ENCODE measurements at places on chromosomes 16 and 17.
A peak's percentile ranks its signal among the peaks of the same experiment; 100 is the strongest.

- no peak for DNase-seq
Measured at GRCh38 chr17:44232061-44232460, 12.6 kb upstream of the UBTF start.

DNA sequence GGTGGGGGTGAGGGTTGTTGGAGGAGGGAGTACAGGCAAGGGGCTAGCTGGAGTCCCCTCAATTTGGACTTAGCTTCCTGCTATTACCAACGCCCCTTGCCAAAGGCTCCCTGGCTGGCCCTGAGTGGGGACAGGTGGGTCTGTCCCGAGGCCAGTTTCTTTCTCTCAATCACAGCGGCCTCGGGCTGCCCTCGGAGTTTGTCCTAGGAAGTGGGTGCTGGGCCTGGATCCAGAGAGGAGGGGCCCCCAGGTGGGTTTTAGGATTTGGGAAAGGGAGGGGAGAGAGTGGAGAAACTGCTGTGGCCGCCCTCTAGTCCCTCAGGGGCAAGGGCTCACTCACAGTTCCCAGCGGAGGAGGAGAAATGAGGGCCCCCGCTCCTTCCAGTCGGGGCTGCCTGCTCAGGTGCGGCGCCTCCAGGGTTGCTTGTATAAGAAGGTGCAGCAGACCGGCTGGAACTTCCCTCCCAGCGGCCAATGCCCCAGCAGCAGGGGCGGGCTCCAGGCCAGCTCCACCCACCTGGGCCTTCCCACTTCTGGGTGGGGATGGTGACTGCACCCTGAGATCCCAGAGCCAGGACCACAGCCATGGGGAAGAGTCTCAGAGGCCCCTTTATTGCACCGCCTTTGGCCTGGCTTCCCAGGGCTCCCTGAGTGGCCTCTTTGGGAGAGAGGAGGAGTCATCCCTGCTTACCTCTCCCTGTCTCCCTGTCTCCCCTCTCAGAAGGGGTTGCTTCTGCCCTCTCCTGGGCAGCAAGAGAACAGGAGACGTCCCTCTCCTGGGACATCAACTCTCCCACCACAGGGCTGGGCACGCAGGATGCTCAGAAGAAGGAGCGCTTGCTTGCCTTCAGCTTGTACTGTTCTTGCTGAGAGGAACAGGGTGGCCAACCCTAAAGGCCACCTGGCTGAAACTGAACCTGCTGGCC lies 112.0 kb upstream of the SMURF2 start:
- DNase-seq, result peak; percentile 72

DNA sequence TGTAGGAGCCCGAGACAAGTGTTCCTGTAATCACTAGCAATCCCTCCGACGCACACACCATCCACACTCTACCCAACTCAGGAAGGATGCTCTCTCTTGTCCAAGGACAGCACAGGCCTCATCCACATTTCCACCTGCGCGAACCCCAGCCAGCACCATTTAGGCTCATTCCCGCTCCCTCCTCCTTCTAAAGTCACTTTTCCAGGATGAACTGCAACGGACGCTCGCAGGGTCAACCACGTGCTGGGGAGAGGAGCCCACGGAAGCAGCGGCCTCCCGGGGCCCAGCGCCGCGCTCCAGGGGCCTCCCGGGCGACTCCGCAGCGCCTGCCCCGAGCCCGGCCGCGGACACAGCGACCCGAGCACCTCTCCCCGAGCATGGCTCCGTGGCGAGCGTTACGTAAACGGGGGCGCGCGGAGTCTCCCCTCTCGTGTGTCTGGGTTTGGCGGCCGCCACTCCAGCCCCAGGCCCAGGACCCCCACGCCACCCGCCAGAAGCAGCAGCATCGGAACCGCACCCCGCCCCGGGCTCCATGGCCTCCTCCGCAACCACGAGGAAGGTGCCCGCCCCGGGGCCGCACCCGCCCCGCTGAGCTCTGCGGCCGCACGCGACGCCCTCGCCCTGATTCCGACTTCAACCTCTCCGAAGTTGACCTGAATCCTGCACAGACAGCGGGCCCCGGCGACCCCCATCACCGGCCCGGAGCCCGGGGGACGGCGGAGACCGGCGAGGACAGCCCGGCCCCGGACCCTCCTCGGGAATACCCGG lies 668 bp downstream of the USP36 start:
- DNase-seq, result peak; percentile 53

DNA sequence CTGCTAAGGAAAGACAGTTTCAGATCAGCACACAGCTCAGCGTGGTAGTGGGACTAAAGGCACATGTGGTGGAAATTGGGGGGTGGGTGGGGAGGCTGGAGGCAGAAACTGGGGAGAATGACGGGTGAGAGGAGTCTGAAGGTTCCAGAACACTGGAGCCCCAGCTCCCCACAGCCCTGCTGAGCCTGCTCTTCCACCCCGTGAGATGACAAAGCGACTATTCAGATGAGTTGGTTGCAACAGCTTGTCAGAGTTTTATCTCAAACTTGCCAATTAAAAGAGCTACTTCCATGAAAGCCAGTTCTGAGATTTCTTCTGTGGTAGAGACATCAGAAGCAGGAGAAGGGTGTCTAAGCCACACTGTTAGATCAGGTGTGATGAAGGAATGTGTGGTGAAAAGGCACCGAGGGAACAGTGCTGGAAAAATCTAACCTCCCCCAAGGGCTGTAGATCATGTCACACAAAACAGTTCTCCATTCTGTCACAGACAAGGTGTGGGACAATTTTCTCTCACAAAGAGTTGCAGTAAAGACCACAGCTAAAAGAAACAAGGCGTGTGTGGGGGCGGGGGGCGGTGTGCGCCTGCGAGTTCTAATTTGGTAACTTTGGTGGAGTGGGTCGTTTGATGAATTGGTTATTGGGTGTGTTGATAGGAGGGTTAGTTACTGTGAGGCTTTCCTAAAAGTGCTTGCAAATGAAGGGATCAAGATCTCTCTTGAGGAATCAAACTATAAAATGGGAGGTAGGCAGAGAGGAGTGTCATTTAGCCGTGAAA lies 39.0 kb downstream of the CCDC182 start:
- no peak for DNase-seq

- no peak for DNase-seq
Measured at GRCh38 chr16:52869243-52869642, 183.5 kb downstream of the CHD9NB start.

GRCh38 chr16:11689031-11689840 lies 21.0 kb downstream of the SNN start:
- DNase-seq, result no peak

- DNase-seq, result no peak
Measured at GRCh38 chr16:84318091-84318975, 23.7 kb downstream of the WFDC1 start.

DNA sequence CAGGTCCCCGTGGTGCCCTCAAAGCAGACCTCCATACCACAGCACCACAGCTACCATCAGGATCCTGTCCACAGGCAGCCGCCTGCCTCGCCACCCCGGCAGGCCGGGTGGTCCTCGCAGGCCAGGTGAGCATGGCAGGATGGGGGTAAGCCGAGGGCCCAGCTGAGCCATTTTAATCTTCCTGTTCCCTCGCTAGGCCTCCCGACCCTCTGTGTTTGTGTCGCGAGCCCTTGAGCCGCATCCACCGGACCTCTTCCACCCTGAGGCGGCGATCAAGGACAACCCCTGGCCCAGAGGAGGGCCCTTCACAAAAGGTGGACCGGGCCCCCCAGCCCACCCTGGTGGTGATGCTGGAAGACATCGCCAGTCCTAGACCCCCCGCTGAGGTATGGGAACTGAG lies 2.0 kb downstream of the PRR14 start:
- DNase-seq, result no peak

DNA sequence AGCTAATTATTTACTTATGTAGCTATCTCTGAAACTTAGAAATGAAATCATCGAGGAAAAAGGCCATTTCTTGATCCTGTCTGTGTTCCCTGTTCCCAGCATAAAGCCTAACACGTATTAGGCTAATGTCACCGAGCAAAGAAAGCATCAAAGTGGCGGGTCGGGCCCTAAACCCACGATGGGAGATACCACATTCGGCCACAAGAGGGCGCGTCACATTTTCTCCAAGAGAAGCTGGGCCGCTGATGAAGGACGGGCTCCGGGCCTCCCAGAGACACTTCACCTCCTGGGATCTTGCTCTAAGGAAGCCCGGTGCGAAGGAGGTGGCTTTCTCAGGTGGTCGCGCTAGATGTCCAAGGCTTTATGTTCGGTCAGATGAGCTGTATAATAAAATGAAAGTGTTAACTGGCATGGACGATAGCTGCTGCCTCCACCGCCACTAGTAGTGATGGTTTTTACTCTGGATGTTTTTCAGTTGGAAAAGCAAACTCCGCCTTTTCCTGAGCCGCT lies 853 bp upstream of the PDK2 start:
- DNase-seq, result peak; percentile 82

DNA sequence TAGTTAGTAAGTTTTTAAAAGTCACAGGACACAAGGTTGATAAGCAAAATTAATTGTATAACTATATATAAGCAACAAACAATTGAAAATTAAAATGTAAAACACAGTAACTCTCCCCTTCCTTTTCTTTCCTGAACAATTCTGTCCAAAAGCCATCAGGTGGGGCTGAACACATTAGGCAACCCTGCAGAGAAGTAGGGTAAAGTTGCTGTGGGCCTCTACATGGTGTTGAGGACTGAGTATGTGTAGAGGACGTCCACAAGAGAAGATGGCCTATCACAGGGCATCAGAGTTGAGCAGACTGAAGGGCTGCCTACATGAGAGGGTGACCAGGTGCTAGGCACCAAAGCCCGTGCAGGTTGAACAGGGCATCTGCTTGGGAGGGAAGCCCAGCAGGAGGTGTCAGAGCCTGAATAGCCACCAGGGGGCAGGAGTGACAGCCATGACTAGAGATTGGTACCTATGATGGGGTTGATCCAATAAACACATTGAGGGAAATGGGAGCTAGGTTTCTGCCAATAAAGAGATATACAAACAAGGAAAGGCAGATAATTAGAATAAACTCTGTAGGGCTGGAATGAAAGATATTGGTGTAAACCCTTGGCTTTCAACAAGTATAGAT lies 415.1 kb downstream of the NPIPA8 start:
- DNase-seq, result no peak

GRCh38 chr16:73170612-73171038 lies 122.7 kb upstream of the ZFHX3 start:
- no peak for DNase-seq

DNA sequence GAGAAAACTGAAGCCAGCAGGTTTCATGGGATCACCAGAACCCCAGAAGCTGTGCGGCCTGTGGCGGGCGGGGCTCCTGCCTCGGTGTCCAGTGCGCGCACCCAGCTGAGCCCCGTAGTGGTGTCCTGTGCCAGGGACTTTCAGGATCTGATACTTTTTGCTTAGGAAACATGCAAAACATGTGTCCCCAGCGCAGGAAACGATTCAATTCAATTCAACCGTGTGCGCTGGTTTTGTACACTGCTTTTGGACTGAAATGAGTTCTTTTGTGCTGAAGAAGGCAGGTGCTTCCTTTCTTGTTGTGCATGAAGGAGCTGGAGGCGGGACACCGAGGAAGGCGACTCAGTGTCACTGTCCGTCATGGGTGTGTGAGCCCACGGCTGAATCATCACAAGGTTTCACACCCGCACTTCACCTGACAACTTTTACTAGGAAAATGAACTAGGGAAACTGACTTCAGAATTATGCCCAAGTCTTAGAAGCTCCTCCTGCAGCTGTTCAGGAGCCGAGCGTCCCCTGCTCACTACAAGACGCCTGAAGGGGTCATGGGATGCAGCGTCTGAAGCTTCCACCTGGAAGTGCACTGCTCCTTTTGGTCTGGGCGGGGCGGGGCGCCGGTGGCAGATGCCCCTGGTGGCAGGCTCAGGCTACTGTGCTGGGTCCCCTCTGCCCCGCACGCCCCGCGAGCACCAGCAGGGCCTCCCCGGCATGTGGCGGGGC lies 31.4 kb upstream of the ZNF750 start:
- no peak for DNase-seq

DNA sequence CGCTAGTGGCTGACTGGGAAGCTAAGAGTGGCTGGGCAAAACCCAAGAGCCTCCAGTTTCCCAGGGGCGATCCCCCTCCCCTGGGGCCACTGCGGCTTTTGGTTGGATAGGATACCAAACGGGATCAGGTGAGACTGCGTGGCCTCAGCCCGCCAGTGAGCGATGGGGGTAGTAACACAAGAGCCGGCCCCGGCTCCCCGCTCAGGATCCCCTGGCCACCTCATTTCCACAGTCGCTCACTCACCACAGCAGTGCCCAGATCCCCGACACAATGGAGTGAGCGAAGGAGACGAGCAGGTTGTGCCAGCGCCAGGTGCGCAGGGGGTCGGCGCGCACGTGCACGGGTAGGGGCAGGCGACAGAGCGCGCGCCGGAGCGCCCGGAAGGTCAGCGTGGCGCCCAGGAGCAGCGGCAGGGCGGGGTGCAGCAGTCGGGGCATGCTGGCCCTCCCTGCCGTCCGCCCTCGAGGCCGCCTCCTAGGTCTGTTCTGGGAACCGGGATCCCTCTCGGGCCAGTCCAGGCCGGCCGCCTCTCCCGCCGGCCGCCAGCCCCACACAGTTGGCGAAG lies 290 bp downstream of the TLCD1 start:
- peak; percentile 48 for DNase-seq

DNA sequence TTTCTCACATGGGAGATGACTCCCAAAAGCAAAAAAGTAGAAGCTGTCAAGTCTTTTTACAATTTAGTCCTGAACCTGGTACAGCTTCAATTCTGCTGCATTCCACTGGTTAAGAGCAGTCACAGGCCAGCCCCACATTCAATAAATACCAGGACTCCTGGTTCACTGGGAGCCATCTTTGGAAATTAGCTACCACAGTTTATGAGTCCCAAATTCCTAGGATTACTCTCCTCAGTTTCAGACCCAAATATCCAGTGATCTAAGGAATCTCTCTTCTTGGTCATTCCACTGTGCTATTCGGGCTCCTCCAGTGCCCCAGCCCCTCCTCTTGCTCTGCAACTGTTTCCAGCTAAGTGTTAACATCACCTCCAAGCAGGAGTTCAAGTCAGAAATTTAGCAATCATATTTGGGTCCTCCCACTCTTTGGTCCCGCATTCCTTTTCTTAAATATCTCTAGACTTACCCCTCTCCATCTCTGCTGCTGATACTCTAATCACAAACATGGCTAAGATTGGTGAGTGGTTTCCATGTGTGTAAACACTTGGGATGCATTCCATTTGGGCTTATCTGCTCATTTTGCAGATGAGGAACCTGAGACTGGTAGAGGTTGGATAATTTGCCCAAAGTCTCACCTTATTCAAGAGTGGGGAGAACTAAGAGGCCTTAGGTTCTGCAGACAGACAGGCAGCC lies 9.6 kb upstream of the WIPF2 start:
- no peak for DNase-seq

Measured in RWPE1 (cell line).